Uterine smooth muscle cell (primary cell): ENCODE measurements at places on chromosomes 11 and 22. TPM values are rescaled to one million over a fixed set of nuclear protein-coding genes. Genes with fewer than 3 reads are reported as not detected.

The OR4B1 gene
- not detected in 2 replicates for total RNA-seq

The TMPRSS4 gene
- total RNA-seq: not detected in 2 replicates

The LINC01488 gene
- total RNA-seq: not detected in 2 replicates

The RTN4RL2 gene
- under 0.01 and 0.25 TPM in 2 replicates for total RNA-seq

The CHEK2 gene
- total RNA-seq: 20.6 and 30.1 TPM in 2 replicates

The GPR83 gene
- under 0.01 TPM in 1 of 2 replicates, not detected in the other for total RNA-seq

The SCGB1D2 gene
- total RNA-seq: not detected in 2 replicates

The XRCC6 gene
- 344 and 555 TPM in 2 replicates for total RNA-seq

The CHRM1 gene
- total RNA-seq: not detected in 2 replicates

The CYP2D6 gene
- total RNA-seq: 0.25 and 0.44 TPM in 2 replicates
